Hematopoietic multipotent progenitor cell (in vitro differentiated cells): ENCODE measurements at places on chromosomes 4 and X.

DNA sequence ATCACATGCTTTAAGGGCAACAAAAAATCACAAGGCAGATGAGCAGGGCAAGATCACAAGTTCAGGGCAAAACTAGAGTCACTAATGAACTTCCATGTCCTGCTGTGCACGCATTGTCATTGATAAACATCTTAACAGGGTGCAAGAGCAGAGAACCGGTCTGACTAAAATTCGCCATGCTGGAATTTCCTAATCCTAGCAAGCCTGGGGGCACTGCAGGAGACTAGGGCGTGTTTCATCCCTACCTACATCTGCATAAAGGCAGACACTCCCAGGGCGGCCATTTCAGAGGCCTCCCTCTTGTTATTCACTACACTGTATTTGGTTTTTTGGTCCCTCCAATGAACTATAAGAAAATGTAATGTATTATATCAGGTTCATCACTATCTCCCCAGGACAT is 203.6 kb downstream of the ARHGEF9 start:
- DNase-seq = no peak

GRCh38 chr4:104629601-104630000 is 134.9 kb upstream of the CXXC4 start:
- DNase-seq = no peak

- DNase-seq = no peak
Observed at GRCh38 chrX:9861711-9862110, 75.5 kb downstream of the SHROOM2 start.

DNA sequence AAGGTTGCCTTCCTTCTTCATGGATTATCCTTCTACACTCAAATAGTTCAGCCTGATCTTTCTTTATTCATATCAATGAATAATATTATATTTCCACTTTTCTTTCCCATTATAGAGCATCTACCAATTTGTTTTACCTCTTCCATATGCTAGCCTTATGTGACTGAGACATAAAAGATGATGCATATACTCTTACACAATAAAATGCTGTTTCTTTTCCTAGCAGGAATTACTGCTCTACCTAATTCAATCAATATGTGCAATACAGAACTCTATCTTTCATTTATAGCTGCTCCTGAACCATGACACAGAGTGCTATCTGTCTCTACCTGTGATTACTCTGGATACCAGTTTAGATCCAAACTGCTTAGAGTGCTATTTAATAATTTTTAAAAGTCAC is 2334.0 kb downstream of the PCDH7 start:
- no peak for DNase-seq

DNA sequence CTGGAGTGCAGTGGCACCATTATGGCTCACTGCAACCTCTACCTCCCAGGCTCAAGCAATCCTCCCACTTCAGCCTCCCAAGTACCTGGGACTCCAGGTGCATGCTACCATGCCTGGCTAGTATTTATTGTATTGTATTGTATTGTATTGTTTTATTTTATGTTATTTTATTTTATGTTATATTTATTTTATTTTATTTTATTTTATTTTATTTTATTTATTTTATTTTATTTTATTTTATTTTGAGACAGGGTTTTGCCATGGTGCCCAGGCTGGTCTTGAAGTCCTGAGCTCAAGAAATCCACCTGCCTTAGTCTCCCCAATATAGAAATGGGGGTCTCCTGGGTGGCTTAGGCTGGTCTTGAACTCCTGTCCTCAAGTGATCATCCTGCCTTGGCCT is 42.6 kb downstream of the ELF2 start:
- no peak for DNase-seq

DNA sequence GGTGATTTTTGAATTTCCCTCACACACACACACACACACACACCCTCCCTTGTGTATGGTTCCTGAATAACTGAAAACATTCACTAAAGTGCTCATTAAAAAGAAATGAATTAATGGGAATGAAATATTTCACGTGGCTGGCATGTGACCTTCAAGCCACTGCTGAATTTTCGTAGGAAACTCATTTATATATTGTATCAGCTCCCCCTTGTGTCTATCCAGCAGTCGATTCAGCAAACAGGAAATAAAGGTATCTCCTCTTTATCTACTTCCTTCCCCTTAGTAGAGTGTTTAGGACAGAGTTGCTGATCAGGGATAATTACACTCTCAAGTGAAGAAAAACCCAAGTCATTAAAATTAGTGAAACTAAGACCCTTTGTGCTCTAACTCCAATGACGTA is 912.6 kb upstream of the LCORL start:
- no peak for DNase-seq

DNA sequence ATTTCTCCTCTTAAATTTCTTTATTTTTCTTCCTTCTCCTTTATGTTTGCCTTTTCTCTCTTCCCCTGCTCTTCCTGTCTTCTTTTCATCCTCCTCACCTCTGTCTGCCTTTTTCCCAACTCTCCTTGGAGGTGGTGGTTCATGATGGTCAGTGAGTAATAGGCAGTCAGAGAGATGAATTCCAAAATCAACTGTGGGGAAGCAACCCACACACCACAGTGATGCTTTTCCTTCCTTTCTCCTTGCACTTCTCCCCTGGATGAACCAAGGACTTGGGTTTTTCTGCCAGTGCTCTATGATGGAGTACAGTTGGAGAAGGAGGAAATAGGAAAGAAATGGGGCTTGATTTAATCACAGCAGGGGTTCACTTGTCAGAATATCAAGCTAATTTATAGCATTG is 153.8 kb downstream of the DCK start:
- DNase-seq = no peak

GRCh38 chrX:65668377-65669310 is 1.2 kb downstream of the MSN start:
- peak; percentile 83 for DNase-seq

GRCh38 chr4:20684852-20685763 is 15.2 kb upstream of the PACRGL start:
- peak; percentile 62 for DNase-seq

GRCh38 chrX:41332005-41332404 is 2.0 kb upstream of the DDX3X start:
- DNase-seq = no peak

DNA sequence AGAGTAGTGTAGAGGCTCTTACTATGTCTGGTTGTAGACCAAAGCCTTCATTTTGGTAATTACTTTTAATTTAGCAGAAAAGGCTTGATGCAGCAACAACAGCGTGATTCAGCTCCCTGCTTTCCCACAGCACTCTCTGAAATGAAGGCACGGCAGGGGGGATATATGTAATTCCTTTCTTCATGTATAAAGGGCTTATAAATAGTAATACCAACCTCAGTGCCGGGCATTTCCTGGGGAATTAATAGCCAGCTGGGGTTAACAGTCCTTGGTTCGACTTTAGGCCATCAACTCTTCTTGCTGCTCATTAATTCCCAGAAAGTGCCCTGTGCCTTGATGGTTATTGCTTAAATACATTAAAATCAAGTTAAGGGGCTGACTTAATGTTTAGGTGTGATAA is 669.0 kb downstream of the ZNF674 start:
- DNase-seq = no peak

DNA sequence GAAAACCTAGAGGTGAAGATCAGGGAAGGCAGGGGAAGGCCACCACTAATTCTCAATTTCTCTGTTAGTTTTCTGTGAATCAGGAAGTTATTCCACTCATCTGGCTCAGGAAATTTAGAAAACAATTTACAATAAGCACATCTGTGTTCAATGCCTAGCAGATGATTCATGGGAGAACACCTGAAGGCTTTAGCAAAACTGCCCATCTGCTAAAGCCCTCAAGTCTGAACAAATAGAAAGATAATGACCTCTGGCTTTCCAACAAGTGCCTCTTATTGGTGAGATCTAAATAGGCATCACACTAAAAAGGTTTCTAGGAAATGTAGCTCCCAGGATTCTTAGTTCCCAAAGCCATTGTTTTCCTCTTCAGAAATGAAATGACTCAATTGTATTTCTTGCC is 122.1 kb upstream of the GNPDA2 start:
- DNase-seq = no peak

DNA sequence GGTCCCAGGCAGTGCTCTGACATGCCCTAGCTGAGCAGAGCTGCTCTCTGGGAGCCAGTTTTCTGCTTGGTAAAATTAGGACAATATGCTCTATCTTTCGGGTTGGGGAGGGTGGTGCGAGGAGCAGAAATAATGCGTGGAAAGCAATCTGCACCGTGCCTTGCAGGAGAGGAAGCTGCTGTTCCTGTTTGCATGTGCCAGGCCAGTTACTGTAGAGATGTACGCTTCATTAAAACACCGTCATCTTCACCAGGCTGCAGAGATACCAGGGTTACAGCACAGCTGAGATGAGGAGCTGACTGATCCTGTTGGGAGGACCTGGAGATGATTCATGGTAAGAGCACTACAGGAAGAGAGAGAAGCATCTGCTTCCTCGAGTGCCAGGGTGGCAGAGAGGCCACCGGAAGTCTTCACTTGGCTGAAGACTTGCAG is 29.5 kb upstream of the IRF2 start:
- peak; percentile 80 for DNase-seq

DNA sequence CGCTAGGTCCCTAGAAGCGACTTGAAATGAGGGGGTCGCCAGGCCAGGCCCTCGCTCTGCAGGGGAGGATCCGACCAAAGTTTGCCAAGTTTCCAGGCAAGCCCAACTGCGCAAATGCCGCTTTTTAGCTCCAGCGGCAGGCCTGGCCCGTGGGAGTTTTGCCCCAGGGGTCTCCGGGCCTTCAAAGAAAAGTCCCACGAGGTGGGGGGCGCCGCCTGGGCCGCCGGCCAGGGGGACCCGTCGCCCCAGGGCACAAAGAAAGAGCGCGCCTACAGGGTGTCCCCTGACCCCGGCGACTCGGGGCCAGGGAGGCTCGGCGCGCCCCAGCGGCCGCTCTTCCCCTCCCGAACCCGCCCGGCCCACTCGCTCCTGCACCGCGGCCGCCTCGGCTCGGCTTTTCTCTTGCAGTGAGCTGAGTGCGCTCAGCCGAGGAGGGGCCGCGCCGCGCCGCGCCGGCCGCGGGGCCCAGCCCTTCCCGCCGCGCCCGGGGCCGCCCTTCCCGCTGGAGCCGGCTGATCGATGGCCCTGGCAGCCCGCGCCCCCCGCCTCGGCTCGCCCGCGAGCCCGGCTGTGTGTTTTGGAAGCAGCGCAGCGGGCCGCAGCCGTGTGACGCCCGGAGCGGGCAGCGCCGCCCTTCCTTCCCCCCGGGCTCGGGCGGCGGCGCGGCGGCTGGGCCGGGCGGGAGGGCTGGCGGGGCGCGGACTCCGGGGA is 754 bp upstream of the KLF3 start:
- DNase-seq = no peak

- no peak for DNase-seq
Observed at GRCh38 chr4:5266991-5267390, 215.7 kb downstream of the STK32B start.

DNA sequence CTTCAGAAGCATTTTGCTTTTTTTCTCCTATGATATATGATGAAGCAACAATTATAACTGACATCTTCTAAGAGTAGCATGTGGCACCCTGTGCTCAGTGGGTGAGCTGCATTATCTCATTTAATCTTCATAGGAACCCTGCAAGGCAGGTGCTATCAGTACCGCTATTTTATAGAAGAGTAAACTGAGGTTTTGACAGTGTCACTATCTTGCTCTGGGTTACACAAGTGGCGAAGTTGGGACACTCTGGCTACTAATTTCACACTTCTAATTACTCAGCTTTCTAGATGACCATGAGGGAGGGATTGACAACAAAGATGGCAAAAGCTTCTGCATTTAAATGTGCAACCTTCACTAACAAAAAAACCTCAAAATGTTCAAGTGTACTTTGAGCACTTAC is 76.9 kb upstream of the CAMK2D start:
- no peak for DNase-seq

GRCh38 chr4:55396308-55397125 is 760 bp downstream of the TMEM165 start:
- peak; percentile 18 for DNase-seq

DNA sequence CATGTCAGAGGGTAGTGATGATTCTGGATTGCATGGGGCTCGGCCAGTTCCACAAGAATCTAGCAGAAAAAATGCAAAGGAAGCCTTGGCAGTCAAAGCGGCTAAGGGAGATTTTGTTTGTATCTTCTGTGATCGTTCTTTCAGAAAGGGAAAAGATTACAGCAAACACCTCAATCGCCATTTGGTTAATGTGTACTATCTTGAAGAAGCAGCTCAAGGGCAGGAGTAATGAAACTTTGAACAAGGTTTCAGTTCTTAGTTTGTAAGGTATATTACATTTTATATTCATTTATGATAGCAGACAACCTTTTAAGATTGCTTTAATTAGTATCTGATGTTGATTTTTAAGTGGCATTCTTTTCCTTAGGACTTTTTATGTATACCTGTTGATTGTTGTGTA is 24.2 kb downstream of the REST start:
- no peak for DNase-seq

DNA sequence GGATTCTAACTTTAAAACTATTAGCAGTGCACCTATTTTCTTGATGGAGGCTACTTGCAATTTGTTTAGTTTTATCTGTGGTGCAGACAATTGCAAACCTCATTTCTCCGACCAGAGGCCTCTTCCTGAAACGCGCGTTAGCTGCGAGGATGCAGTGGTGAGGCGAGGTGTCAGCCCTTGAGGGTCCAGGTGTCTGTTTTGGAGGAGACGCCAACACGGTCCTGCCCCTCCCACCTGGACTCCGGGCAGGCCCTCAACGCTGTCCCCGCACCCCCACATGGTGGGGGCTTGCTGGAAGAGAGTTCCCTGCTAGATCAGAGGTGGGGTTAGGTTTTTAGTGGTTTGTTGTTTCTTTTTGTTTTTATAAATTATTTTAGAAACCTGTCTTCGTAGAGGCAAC is 34.4 kb downstream of the PCGF3 start:
- no peak for DNase-seq

- no peak for DNase-seq
Observed at GRCh38 chr4:123353656-123354055, 42.9 kb upstream of the SPRY1 start.

DNA sequence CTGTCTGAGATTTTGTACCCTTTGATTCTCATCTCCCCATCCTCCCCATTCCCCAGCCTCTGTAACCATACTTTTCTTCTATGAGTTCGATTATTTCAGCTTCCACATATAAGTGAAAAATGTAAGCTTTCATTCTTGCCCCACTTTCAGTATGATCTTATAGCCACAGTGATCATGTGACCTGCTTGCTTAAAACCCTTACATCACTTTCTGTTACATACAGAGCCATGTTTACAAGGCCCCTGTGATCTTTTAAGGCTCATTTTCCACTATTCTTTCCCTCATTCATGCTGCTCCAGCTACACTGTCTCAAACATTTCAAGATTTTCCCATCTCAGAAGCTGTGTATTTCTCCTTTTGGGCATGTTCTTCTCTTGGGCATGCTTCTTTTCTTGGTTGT is 147.7 kb downstream of the DCK start:
- no peak for DNase-seq

GRCh38 chr4:92862509-92862908 is 558.7 kb downstream of the GRID2 start:
- no peak for DNase-seq

- no peak for DNase-seq
Observed at GRCh38 chrX:16711219-16711811, 1.2 kb downstream of the CTPS2 start.

- DNase-seq = no peak
Observed at GRCh38 chrX:122439831-122440230, 744.2 kb upstream of the GRIA3 start.

DNA sequence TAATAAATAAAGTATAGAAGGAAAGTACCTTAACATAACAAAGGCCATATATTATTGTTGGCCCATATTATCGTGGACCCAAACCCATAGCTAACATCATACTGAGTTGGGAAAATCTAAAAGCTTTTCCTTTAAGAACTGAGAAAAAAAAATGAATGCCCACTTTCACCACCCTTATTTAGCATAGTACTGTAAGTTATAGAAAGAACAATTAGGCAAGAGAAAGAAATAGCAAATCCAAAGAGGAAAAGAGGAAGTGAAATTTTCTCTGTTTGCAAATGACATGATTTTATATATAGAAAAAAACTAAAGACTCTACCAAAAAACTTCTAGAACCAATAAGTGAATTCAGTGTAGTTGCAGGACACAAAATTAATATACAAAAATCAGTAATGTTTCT is 1854.6 kb downstream of the PCDH7 start:
- no peak for DNase-seq
